ENCODE measurements at places on chromosomes 7 and 10.

DNA sequence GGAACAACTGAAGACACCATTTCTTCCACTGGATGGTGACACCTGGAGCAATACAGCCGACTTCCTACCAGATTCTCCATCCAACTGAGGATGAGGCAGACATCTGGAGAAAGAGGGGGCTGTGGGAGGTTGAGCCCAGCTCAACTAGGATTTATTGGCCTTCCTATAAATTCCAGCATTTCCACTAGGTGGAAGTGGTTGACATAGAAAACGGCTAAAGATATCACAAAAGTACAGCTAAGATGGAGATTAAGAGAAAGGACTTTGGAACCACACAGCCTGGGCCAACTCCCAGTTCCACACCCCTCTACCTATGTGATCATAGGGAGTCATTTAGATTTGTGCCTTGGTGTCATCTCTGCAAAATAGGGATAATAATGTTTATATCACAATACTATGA is 61.3 kb upstream of the CAV2 start:
- DNase-seq = peak; percentile 40

- DNase-seq = no peak
Measured at GRCh38 chr7:84251277-84251781, 56.7 kb upstream of the SEMA3A start.

DNA sequence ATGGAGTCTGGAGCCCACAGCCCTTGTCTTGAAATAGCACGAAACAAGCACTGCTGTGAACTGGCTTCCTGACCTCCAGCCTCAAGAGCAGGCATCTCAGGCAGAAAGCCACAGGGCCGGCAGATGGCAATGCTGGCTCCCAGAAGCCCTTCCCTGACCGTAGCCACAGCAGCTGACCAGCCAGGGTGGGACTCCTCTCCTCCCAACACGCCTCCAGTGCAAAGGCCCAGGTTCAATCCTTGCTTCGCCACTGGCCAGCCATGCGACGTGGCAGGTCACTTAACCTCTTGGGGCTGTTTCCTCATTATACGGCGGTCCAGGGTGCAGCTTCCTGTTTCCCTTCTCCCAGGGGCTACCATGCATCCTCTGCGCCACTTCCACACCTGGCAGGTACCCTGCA is 12.8 kb downstream of the PRKAG2 start:
- no peak for DNase-seq

DNA sequence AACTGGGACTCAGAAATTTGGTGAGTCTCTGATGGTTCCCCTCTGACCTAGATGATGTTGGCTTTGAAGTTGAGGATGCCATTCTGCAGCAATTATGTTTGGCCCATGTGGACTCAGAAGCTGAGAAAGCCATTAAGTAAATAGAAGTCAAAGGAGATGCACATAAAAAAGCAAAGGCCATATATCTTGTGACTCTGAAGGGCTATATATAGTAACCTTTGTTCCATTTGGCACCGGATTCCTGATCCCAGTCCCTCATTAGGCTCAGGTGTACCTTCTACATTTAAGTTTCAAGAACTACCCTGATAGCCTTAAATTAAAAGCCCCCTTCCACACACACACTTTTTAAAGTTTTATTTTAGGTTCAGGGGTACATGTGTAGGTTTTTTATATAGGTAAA is 50.0 kb upstream of the PDK4 start:
- DNase-seq = no peak

DNA sequence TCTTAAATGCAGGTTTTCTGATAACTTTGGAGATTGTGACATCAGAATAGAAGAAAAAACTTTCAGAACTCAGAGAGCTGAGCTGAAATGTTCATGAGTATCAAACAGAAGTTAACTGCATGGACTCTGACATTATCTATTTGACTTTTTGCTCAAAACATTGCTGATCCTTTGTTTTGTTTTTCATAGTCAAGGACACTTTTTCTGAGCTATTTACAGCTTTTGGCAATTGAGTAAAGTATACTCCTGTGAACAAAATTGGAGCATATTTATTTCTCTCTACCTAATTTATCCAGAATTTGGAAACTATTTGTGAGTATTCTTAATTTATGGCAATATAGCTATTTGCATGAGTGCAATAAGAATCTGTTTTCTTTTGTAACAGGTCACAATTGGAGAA is 11.1 kb downstream of the KCP start:
- DNase-seq = no peak

DNA sequence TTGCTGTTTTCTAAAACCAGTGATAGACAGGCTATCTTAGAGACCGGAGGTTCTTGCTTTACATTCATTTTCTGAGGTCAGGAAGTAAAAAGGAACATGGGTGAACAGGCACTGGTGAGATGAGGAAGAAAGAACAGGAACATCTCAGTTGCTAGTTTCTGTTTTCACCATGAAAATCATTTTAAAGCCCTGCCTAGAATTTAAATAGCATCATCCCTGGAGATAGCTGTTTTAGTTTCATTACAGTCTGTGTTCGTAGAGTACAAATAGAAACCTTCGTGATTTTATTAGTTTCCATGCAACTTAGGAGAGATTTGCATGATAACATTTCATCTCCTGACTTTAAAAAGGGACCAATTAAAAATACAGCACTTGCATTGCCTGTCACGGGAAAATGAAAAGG is 14.7 kb downstream of the KCNMA1 start:
- DNase-seq = no peak

- DNase-seq = peak; percentile 90
Measured at GRCh38 chr10:133520193-133520738, 6.9 kb upstream of the CYP2E1 start.

- DNase-seq = no peak
Measured at GRCh38 chr7:49483142-49483541, 290.3 kb upstream of the VWC2 start.

GRCh38 chr10:97733256-97733655 is 3.7 kb upstream of the ZFYVE27 start:
- DNase-seq = no peak

GRCh38 chr7:147646568-147646967 is 944.0 kb upstream of the C7orf33 start:
- DNase-seq = no peak

DNA sequence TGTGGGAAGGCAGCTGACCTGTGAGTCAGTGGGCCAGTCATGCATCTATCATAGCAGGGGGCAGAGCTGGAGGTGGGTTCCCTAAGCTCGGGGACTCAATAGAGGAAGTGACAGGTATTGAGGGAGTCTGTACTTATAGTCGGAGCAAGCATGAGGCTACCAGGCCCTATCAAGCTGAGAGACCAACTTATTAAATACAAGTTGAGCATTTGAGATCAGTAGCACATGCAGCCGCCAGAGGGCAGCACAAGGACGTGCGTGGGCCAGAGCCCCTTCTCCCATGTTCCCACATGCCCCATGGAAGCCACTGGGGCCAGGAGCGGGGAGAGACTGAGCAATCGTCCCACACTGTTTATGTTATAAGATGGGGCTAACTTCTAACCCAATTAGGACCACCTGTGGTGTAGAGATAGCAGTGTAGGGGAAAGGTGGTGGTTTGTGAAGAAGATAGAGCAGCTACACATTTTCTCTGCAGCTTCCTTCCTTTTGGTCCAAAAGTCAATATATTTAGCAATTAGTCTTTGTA is 13.0 kb upstream of the STK31 start:
- DNase-seq = peak; percentile 69

GRCh38 chr7:34904987-34905386 is 132.3 kb downstream of the DPY19L1 start:
- no peak for DNase-seq

GRCh38 chr7:898460-898854 is 22.1 kb downstream of the GET4 start:
- no peak for DNase-seq

DNA sequence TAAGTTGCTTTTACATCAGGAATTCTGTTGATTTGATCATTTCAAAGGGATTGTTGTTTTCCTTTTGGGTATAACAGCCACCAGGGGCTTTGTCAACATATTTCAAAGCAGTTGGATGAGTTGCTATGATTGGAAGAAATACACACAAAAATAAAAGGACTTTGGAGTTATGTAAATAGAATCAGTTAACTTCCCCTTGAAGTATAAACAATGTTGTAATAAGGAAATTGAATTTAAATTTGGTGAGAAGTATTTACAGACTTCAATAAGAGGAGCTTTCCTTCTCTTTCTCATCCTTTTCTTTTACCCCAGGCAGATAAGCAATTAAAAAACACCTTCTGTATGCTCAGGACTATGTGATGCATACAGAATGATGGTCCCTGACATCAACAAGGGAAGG is 199.7 kb downstream of the LHFPL3 start:
- DNase-seq = no peak

DNA sequence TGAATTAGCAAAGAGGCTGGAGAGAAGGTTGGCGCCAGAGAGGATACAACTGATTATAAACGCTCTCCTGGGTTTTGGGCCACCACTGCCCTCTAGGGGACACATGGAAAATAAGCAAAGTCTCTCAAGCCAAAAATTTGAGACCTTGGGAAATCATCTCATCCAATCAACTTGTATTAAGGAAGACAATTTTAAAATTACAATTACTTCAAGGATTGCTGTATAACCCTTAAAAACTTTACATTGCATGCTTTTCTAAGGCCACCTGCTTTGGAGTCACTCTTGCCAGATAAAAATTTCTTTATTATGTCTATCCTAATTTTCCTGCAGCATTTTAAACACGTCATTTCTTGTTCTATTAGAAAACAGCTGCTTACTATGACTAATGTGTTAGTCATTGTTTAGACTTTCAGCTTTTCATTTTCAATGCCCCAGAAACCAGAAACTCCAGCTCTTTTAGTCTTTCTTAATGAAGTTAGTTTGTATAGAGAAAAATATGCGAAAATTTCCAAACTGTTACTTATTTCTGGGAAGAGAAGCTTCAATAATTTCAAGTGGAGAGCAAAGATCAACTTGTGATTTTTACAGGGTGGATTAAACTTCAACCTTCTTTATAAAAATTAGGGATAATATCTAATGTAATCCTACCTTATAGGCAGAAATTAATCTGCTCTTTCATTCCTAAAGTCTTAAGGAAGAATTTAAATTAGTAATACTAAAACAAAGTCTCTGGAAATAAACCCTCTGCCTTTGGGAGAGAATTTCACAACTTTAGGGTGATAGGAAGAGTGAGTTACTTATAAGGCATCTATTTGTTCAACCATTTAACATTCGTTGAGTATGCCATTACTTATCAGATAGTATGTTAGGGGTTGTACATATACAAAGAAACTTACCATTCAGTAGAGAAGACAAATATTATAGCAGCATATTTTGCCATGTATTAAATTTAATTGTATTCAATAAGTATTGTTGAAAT is 20.6 kb upstream of the RHOBTB1 start:
- peak; percentile 86 for DNase-seq

DNA sequence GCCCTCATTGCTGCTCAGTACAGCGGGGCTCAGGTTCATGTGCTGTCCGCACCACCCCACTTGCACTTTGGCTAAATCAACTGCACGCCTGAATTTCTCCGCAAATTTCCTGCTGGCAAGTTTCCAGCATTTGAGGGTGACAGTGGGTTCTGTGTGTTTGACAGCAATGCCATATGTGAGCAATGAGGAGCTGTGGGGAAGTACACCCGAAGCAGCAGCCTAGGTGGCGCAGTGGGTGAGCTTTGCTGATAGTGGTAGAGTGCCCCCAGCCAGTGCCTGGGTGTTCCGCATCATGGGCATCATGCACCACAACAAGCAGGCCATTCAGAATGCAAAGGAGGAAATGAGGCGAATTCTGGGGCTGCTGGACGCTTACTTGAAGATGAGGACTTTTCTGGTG is 103.9 kb upstream of the POT1 start:
- no peak for DNase-seq

DNA sequence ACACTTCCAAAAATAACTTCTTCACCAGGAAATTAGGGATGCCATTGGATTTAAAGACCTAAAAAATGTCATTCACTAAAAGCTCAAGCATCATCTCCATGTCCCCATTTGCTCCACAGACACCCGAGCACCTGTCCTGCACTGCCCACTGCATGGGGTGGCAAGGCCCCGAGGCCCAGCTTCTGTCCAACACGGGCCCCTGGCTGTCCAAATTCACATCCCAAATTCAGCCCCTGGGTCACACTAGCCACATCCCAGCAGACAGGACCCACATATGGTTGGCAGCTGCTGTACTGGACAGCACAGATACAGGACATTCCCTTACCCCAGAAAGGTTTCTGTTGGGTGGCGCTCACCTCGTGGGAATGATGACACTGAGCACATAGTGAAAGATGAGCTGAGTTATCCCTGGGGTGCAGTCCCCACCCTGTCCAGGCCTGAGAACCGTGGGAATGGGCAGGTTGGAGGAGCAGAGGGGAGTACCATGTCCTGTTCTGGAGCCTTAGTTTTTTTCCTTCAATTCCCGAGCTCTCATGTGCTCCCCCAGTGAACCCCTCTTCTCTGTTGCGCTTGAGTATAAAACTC is 55.3 kb downstream of the CSGALNACT2 start:
- no peak for DNase-seq

GRCh38 chr7:134184767-134185166 is 57.6 kb downstream of the LRGUK start:
- no peak for DNase-seq

- no peak for DNase-seq
Measured at GRCh38 chr7:131108212-131108940, 219.3 kb upstream of the MKLN1 start.

GRCh38 chr7:156780724-156781455 is 112.1 kb downstream of the LMBR1 start:
- DNase-seq = no peak

GRCh38 chr10:12279281-12279680 is 70.1 kb upstream of the CAMK1D start:
- DNase-seq = no peak

- no peak for DNase-seq
Measured at GRCh38 chr7:66894463-66895080, 26.5 kb upstream of the TMEM248 start.

DNA sequence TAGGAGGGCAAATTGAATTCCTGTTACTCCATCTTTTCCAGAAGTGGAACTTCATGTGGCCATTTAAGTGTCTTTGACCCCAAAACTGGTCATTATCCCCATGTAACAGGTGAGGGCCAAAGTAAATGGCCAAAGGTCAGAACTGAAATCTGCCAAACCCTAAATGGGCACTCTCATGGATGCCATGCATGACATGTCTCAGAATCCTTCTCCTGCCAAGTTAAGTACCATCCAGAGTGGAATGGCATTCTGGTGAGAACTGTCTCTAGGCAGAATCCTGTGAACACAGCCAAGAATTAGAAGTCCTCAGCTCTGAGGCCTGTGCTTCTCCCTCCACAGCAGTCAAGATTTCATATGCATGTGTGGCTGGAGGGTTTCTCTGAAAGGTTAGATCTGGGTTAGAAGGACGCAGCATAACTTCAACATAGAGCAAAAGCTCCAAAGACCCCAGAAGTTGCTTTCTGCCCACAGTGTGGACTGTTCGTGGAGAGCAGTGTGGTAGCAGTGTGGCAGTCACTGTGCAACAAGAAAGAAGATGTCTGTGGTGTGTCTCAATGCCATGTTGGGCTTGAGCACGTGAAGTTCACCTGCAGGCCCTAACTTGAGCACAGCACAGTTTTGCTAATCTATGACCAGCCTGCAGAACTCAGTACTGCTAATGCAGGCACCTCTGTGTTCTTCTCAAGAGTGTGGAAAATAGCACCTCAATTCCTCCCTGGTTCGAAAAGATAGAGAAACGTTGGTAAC is 121.3 kb downstream of the ADCY1 start:
- no peak for DNase-seq
